Activated T-cell treated with anti-CD3 and anti-CD28 coated beads, Interleukin-2, amount 50 U/mL, for 72 hours (primary cell): ENCODE measurements at places on chromosomes 6 and 20. TPM values are rescaled to one million over a fixed set of nuclear protein-coding genes. Genes with fewer than 3 reads are reported as not detected.

DNA sequence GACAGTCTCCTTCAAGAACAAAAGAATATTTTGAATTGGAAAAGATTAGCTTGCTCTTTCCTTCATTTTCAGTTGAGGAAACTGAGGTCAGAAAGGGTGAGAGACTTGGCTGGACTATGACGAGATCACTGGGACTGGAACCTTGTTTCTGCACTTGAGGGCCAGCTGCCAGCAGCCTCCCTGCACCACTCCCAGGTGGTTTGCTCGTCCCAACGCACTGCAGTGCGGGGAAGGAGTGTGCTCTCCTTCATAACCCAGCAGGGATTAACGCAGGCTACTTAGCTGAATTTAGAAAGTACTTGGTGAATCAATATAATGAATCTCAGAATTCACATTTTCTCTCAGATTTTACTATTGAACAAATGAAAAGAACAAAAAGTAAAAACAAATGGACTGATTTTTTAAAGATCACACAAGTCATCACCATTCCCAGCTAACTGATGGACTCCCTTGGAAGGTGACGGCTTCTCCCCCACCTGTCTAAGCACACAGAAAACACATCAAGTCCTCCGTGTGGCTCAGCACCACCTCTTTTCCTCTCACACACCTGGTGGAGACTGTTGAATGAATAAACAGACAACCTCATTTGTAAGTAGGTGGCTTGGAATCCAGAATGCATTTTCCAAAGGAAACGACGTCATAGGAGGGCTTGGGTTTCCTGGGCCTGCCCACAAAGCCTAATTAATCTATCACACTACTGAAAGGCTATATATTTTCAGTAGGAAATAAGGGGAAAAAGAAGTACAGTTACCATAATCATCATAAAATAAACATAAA is 121.0 kb downstream of the QRSL1 start:
- no peaks in the 10 kb centered on the region for H3K4me1 ChIP-seq
- H3K27me3 ChIP-seq, result peaks cover 11% of the 10 kb centered on the region
- H3K27ac ChIP-seq, result no peak overlapping the region
- no peak for DNase-seq

GRCh38 chr6:150258381-150258780 is 110.4 kb upstream of the IYD start:
- peaks cover 56% of the 10 kb centered on the region for H3K27me3 ChIP-seq
- H3K4me1 ChIP-seq, result peaks cover 44% of the 10 kb centered on the region
- no peak overlapping the region for H3K27ac ChIP-seq
- DNase-seq, result no peak

- H3K27me3 ChIP-seq, result no peaks in the 10 kb centered on the region
- no peak for DNase-seq
- no peaks in the 10 kb centered on the region for H3K4me1 ChIP-seq
- H3K4me3 ChIP-seq, result no peak overlapping the region
- no peaks in the 10 kb centered on the region for H3K36me3 ChIP-seq
These were observed 265.2 kb upstream of the RIN2 start for GRCh38 chr20:19492687-19493336.

- H3K36me3 ChIP-seq, result no peaks in the 10 kb centered on the region
- no peaks in the 10 kb centered on the region for H3K4me1 ChIP-seq
- H3K4me3 ChIP-seq, result no peak overlapping the region
- peaks cover 6% of the 10 kb centered on the region for H3K27me3 ChIP-seq
These were observed 327.3 kb upstream of the HSF2 start for GRCh38 chr6:122072014-122072647.

DNA sequence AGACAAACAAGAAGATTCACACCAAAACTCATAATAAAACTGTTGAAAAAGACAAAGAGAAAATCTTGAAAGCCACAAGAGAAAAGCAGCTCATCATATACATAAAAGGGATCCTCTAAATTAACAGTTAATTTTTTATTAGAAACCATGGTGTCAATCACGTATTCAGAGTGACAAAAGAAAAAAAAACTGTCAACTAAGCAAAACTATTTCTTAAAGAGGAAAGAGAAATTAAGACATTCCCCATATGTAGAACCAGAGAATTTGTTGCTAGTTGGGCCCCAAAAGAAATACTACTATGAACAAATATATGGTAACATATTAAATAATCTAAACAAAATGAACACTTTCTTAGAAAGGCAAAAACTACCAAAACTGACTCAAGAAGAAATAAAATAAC is 74.3 kb upstream of the TENT5A start:
- no peaks in the 10 kb centered on the region for H3K4me1 ChIP-seq
- H3K4me3 ChIP-seq, result no peak overlapping the region
- no peak for DNase-seq
- no peaks in the 10 kb centered on the region for H3K36me3 ChIP-seq
- H3K27me3 ChIP-seq, result no peaks in the 10 kb centered on the region
- no peak overlapping the region for H3K27ac ChIP-seq

DNA sequence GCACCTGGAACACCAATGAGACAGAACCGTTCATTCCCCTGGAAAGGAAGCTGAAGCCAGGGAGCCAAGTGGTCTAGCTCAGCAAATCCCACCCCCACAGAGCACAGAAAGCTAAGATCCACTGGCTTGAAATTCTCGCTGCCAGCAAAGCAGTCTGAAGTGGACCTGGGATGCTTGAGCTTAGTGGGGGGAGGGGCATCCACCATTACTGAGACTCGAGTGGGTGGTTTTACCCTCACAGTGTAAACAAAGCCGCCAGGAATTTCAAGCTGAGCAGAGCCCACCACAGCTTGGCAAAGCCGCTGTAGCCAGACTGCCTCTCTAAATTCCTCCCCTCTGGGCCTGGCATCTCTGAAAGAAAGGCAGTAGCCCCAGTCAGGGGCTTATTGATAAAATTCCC is 53.1 kb downstream of the KIF16B start:
- DNase-seq, result no peak
- H3K36me3 ChIP-seq, result no peaks in the 10 kb centered on the region
- H3K27ac ChIP-seq, result no peak overlapping the region
- H3K4me1 ChIP-seq, result no peaks in the 10 kb centered on the region
- no peaks in the 10 kb centered on the region for H3K27me3 ChIP-seq

DNA sequence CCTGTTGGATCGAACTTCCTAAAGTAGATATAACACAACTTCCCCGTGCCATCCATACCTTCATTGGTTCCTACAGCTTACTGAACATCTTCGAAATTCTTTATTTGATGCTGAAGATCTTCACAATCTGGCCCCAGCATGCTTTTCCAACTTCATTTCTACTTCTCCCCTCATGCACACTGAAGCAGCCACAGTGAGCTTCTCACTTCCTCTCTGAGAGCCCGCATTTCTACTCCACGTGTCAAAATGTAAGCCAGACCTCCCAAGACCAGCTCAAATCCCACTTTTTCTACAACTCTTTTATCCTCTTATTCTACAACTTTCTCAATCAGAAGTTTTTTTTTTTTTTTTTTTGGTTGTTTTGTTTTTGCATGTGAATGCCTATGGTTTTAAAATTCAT is 254.7 kb downstream of the GMPR start:
- H3K36me3 ChIP-seq, result no peaks in the 10 kb centered on the region
- DNase-seq, result no peak
- H3K27ac ChIP-seq, result peak overlapping the region; percentile 58

GRCh38 chr6:136607204-136607931 is 57.1 kb upstream of the MAP7 start:
- DNase-seq, result no peak
- H3K4me1 ChIP-seq, result peaks cover 33% of the 10 kb centered on the region
- peaks cover 8% of the 10 kb centered on the region for H3K36me3 ChIP-seq
- no peak overlapping the region for H3K4me3 ChIP-seq
- peak overlapping the region; percentile 1 for H3K27ac ChIP-seq

- DNase-seq, result no peak
- peak overlapping the region; percentile 22 for H3K4me3 ChIP-seq
- no peaks in the 10 kb centered on the region for H3K27me3 ChIP-seq
These were observed 33.5 kb downstream of the BCL2L1 start for GRCh38 chr20:31689141-31689540.

DNA sequence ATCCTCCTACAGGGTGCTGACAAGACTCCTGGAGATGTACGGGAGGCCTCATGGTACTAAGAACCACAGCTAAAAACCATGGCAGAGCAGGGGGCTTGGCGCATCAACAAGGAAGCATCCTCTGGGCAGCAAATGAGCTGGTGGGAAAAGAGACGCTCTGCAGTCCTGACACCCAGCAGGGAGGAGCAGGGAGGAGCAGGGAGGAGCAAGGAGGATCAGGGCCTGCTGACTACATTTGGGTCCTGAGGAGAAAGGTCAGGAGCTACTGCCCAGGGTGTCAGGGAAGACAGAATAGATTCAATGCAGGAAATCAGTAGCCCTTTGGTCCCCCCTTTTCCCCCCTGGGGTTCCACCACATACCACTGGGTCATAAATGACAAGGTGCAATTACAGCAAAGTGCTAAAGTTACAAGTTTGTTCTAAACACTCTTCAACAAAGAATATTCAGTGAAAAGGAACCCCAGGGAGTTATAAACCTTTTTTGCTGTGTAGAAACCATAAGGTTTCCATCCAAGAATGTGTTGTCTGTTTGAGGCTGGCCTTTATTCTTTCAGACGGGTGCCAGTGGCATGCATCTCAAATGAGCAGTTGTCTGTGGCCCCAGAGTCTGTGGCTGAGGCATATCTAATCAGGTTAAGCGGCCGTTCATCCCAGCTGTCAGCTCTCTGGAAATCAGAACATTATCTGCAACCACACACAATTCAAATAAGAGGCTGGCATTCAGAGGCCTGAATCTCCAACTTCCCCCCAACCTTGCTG is 325.0 kb downstream of the CDC5L start:
- peaks cover 10% of the 10 kb centered on the region for H3K4me1 ChIP-seq
- peaks cover 4% of the 10 kb centered on the region for H3K36me3 ChIP-seq
- H3K4me3 ChIP-seq, result no peak overlapping the region
- no peak overlapping the region for H3K27ac ChIP-seq

ATRN gene
- 9.6 TPM for total RNA-seq

SYCP2 gene
- 5.0 TPM for total RNA-seq
